ENCODE measurements at places on chromosomes 2 and 18.

GRCh38 chr2:52934323-52934898 lies 833.2 kb upstream of the CHAC2 start:
- no peak for DNase-seq

- DNase-seq = peak; percentile 10
Observed at GRCh38 chr18:54357082-54357659, 487 bp downstream of the STARD6 start.

DNA sequence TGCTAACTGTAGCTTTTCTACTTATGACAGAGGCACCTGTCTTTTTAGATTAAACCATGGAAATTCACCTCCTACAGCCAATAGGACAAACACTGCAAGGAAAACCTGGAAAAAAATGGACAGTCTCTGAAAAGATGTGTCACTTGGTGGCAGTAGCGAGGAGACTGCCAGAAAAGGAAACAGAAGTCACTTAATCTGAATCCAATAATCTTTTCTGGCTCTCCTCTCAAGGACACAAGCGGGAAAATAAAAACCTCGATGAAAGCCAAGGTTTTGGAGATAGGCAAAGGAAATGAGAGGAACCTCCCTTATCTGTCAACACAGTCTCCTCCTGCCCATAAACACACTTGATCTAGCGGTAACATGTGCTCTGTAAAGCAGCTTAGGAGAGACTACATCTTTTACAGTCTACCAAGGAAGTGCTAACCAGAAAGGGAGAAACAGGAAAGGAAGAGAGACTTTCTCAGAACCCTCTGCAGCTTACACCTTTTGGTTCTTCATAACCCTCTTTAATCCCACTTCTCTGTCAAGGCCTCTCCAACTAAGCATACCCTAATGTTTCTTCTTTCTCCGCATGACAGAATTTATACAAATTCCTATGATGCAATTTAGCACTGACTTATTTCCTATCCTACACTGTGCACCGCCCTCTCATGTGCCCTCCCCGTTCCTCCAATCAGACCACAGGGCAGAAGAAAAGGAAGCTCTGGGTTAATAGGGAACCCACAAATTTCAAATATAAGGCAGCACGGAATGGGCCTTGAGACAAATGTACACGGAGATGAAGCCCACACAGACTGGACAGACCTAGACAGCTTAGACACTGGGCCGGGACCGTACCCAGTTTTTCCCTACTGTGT lies 52.8 kb downstream of the CLASP1 start:
- DNase-seq = peak; percentile 47

- DNase-seq = no peak
Observed at GRCh38 chr2:51919395-51919794, 887.5 kb upstream of the NRXN1 start.

DNA sequence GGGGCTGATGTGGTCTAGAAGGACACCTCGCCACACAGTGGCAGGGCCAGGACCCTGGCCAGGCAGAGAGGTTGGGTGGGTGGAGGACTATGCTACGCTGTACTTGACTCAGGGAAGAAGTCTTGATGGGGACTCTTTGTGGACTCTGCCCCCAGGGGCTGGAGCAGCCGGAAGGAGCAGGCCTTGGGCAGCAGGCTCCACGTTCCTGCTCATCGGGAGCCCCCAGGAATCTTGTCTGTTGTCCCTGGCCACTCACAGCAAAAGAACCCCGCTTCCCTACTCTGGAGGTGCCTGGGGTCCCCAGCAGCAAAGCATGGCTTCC lies 79.0 kb downstream of the POLR1A start:
- DNase-seq = no peak

DNA sequence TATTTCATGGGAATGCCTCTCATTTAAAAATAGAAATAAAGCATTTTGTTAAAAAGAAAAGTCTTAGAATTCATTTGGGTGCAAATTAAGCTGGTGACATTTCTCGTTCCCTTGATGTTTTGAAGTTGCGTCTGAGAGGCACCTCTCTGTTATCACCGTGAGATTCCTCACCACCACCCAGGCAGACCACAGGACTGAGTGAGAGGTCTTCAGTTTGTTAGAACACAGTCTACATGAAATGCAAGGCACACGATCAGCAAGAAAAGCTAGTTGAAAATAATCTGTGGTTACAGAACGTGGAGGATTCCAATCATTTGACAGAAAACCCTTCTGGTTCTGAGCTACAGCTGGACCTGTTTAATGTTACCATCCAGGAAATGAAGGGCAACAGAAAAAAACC lies 116.0 kb downstream of the UXS1 start:
- DNase-seq = no peak

GRCh38 chr2:239462671-239463506 lies 62.1 kb upstream of the HDAC4 start:
- no peak for DNase-seq

GRCh38 chr2:241298673-241299072 lies 16.8 kb downstream of the HDLBP start:
- no peak for DNase-seq

DNA sequence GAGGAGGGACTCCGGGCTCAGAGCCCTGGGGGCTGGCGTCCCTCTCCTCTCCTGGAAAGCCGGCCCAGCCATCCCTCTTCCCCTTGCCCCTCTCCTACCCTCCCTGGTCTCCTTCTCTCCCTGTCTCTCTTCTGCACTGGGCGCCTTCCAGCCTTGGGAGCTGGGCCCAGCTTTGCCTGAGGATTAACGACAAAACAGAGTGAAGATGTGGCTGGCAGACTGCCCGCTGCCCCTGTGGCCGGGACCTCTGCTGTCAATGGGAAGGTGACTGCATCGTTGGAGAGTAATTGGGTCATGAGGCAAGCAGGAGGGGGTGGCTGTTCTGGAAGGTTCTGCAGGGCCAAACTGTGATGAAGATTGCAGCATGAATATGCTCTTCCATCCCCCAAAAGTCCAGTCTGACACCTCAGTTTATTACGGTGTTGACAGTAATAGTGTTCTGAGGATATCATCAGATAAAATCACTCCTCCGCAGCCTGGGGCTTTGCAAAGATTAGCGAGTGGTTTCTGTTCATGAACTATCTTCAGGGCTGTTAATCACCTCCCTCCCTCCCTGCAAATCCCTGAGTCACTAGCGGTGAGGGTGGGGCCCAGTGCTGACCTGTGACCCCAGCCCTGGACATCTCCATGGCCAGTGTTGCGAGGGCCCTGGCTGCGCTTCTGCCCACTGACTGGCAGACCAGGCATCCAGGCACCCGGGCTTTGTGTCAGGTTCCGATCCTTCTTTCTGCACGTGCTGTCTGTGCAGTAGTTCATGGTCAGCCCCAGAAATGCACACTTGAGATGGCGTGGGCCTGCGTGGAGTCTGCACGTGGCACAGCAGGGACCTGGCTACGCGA lies 23.0 kb downstream of the RTP5 start:
- no peak for DNase-seq

- no peak for DNase-seq
Observed at GRCh38 chr2:237456200-237456843, 30.7 kb upstream of the MLPH start.

GRCh38 chr18:21335927-21336488 lies 94.0 kb downstream of the GREB1L start:
- DNase-seq = no peak

DNA sequence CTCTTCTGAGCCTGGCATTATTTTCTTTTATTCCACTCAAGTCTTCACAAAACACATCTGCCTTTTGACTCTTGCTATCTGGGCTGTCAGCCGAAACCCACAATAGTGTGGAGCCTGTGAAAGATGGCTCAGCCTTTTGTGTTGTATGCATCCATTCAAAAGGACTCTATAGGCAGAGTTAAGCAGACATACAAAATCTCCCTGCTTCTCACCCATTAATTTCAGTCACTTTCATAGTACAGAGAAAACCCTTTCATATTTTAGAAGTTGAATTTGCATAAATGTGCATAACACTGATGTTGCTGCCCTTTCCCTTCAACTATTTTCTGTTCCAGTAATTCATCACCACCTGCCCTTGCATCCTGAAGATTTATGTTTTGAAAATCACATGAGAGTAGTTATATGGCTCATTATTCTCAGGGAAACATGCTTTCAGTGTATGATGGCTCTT lies 154.6 kb downstream of the EVA1A start:
- DNase-seq = no peak

GRCh38 chr2:109410039-109410815 lies 203.5 kb downstream of the SEPTIN10 start:
- no peak for DNase-seq

DNA sequence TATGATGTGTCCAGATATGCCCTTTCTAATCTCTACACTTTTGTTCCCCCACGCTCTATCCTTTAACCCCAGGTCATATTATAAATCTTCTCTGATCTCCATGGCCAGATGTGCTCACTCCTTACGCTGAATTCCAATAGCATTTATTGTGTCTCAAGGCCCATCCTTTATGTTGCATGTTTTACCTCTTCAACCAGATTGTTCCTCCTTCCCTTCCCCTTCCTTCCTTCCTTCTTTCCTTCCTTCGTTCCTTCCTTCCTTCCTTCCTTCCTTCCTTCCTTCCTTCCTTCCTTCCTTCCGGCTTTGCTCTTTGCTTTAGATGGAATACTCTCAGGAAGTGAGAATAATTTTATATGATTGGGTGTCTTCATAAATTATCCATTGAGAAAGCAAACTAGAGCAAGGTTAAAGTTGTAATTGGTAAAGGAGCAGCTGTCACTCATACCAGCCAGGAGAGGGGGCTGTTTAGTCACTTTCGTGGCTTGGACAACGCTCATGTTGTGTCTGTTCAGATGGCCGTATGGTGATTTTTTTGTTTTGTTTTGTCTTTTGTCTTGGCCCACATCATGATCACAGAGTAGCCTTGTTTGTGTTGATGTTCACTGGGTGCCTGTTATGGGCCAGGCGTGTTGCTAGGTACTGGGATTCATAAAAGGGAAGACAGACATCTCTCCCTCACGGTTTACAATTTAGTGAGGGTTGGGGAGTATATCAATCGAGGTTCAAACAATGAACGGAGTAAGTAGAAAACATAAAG lies 68.0 kb downstream of the DAW1 start:
- DNase-seq = no peak

GRCh38 chr2:229543176-229543873 lies 171.0 kb downstream of the DNER start:
- no peak for DNase-seq

GRCh38 chr2:170142502-170142901 lies 35.4 kb upstream of the MYO3B start:
- no peak for DNase-seq

- DNase-seq = no peak
Observed at GRCh38 chr2:231960810-231961348, 634 bp upstream of the DIS3L2 start.

DNA sequence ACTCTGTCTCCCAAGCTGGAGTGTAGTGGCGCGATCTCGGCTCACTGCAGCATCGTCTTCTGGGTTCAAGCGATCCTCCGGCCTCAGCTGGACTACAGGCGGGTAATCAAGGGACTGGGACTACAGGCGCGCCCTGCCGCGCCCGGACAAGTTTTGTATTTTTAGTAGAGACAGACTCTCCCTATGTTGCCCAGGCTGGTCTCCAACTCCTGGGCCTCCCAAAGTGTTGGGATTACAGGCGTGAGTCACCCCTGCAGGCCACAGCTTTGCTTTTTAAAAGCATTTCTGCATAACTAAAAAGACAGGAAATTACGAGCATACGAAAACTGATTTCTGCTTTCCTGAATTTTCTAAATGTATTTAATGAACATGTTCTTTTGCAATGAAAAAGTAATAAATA lies 916 bp upstream of the OSBPL1A start:
- DNase-seq = no peak

All from stimulated activated effector memory CD8-positive, alpha-beta T cell treated with anti-CD3 and anti-CD28 coated beads, Interleukin-12 subunit alpha, Interleukin-12 subunit beta, amount 100 ng/mL, for 72 hours (primary cell).